ENCODE measurements at places on chromosomes 3 and 15.

DNA sequence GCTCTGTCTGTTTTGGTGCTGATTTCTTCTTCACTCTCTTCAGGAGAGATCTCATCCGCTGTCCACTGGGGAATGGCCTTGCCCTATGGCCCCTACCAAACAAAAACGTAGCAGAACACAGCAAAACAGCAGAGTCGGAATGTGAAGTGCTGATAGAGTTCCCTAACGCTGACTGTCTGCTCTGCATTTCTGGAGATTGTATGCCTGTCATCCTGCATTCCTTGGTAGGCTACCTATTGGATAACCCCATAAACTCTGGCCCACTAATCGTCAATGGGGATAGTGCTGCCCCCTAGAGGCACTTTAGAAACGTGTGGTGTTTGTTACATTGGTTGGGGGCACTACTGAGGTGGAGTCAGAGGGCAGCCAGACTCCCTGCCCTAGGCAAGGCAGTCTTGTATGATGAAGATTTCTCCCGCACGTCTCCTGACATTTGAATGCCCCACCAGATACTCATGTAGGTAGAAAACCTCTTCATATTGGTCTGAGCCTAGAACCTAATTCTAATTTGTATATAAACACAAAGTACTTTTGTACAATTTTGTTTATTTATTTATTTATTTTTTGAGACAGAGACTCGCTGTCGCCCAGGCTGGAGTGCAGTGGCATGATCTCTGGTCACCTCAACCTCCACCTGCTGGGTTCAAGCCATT lies 15.6 kb upstream of the MAGEF1 start:
- DNase-seq, result no peak

DNA sequence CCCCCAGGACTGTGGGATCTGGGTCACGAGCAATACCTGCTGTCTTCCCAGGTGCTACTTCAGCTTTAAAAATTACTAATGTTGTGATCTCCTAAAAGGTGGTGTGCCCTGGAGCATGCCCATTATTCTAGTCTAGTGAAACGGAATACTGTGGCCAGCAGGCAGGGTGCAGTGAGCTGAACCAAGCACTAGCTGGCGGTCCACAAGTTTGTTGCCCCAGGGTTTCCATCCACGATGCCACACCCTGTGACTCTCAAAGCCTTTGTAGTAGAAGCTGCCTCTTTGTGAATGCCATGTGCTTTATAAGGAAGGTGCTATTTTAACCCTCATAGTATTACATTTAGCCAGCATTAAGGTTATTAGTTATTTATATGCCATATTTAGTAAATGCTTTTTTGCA lies 49.1 kb downstream of the PXYLP1 start:
- DNase-seq, result no peak

DNA sequence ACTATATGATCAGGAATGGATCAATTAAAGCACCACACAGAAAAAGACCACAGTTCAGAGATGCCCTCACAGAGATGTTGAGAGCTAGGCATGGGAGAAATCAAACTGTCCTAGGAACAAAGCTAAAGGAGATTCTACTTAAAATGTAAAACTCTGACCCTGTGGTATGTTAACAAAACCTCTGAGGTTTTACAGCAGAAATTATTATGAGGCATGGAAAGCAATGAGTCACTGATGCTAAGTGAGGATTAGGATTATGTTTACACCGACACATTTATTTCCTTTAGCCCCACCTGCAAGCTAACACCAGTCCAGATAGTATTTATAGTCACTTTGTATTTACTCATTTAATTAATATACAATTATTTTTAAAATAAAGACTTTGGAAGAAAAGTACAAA lies 1242.2 kb downstream of the OTOL1 start:
- DNase-seq, result no peak

GRCh38 chr3:129796146-129796545 lies 97.4 kb downstream of the TMCC1 start:
- no peak for DNase-seq

DNA sequence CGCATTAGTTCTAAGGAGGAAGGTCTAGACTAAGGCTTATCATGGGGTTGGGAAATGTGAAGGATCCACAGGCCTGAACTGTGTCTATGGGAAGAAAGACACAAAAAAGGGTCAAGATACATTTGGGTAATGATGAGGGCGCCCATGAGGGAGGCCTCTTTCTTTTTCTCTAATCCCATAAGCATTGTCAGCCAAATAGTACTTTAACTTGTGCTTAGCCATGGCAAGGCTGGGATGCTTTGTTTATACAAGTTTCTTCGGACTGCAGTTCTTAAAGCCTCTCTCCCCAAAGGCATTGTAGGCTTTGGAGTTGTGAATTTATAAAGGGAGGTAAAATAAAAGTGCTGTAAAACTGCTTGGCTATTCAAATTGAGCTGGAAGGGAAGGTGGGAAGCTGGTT lies 23.4 kb downstream of the ARMC8 start:
- no peak for DNase-seq

DNA sequence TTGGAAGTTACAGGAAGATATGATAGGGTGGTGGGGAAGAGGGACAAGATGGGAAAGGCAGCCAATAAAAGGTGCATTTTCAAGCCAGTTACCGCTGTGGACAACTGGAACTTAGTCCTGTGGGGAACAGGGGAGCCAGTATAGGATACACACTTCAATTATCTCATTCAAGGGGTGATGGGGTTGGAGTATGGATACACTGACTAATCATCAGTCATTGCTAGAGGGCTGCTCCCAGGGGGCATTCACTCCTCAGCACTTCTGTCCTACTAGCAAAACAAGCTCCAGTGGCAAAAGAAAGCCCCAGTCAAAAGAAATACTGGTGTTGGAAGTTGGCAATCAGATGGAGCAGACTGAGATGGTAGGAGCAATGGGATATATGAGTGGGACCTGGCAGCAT lies 183.4 kb upstream of the GADL1 start:
- DNase-seq, result no peak

DNA sequence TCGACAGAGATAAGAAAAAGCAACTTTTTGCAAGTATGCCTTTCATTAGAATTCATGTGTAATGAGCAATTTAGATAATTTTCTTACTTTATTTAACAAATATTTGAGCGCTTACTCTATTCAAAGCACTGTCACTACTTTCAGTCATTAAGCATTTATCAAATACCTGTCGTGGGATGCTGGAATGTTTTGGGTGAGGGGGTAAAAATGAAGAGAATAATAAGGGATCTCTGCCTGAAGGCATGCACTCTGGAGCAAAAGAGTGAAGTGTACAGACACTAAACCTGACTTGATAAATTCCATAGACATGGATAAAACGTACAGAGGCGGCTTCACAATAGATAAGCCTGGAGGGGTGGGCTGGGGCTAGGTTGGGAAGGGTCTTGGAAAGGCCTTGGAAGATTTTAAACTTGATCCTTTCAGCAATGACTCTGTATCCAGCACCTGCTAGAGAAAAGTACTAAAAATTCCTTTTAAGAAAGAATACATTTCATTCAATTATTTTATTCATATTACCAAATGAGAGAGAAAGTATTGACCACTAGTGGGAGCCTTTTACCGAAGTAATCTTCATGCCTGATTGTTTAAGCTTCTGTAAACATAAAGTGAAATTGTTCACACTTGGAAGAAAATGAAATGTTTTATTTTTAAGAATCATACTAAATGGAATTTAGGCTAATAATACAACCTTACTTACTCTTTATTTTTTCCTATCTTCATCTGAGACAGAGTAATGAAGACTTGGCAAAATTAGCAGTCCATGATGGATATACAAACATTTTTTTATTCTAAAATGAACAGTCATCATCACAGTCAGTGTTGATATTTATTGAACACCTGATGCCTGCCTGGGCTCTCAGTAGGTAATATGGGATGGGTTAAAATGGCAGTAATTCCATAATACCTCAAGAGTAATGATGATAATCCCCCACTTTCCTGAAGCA lies 113.2 kb downstream of the PPP2R3A start:
- DNase-seq, result no peak

GRCh38 chr3:121855555-121855954 lies 20.5 kb downstream of the EAF2 start:
- no peak for DNase-seq

- DNase-seq, result no peak
These were observed 92.0 kb downstream of the PDE8A start for GRCh38 chr15:85073556-85074194.

DNA sequence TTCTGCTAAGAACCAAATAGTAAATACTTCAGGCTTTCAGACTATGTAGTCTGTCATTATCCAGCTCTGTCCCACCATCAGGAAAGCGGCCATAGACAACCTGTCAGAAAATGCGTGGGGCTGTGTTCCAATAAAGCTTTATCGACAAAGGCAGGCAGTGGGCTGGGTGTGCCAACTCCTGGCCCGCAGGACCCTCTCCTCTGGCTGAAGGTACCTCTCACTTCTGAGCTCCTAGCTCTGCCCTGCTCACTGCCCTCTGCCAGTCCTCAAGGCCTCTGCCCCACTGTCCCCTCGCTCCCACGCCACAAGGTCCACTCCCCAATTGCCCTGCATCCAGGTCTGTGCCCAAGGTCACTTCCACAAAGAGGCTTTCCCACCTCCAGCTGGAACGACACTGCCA lies 20.0 kb downstream of the SSUH2 start:
- DNase-seq, result no peak

DNA sequence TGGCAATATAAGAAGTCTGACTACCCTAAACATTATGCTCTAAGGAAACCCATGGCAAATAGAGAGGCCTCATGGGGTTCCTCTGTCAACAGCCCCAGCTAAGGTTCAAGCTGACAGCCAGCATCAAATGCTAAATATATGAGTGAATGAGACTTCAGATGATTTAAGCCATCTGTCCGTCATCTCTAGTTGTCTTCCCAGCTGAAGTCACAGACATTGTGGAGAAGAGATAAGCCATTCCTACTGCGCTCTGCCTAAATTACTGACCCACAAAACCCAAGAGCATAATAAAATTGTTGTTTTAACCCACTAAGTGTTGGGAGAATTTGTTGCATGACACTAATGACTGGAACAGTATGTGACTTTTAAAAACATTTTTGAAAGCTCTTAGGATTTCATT lies 87.3 kb upstream of the IGSF10 start:
- DNase-seq, result no peak

- DNase-seq, result no peak
These were observed 184.4 kb downstream of the VGLL4 start for GRCh38 chr3:11459186-11459824.

GRCh38 chr3:187902041-187902471 lies 156.8 kb upstream of the BCL6 start:
- DNase-seq, result no peak

GRCh38 chr3:172616031-172616461 lies 92.8 kb upstream of the TNFSF10 start:
- no peak for DNase-seq

DNA sequence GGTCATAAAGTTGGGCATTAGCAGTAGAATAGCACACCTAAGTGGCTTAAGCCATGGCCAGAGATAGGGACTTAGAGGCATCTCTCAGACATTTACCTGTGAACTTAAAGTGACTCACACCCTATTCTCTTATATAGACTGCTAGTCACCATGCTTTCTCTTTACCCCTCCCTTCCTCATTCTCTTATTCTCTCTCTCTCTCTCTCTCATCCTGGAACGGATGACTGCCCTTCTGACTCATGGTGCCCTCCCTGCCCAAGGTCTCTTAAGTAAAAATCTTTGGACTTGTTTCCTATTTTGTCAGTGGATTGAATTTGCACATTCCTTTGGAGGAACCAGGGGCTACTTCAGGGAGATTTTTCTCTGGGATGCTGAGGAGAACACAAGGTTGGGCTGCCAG lies 58.8 kb downstream of the NPAP1 start:
- no peak for DNase-seq

GRCh38 chr3:172270557-172271166 lies 177.6 kb downstream of the GHSR start:
- DNase-seq, result no peak

GRCh38 chr3:64048631-64049061 lies 25.4 kb upstream of the PSMD6 start:
- no peak for DNase-seq

DNA sequence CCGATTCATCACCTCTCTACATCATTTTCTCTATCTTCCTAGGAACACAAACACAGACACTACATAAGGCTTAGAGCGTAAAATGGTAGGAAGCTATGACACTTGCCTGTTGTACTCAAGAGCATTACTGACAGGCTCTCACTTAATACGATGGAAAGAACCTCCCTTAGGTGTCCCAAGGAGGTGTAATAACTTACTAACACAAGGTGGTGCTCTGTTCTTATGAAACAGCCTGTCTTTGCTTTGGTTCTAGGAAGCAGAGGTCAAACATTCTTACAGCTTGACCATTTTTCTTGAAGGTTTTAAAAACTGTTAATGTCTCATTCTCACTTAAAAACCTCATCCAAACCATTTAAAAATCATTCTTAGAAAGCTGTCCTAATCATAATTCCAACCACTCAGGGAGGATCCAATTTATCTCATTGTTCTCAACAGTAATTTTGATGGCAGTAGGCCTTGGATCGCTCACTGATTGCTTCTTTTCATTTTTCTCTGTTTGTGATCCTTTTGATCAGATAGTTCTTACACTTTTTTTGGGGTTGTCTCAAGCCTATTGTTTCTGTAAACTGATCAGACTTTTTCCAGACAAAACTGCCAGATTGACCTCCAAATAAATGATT lies 317.8 kb upstream of the AGTR1 start:
- DNase-seq, result no peak

Measured in activated CD8-positive, alpha-beta memory T cell treated with anti-CD3 and anti-CD28 coated beads for 4 hours (primary cell).